ENCODE measurements at places on chromosomes 4 and X.
A peak's percentile ranks its signal among the peaks of the same experiment; 100 is the strongest.

- DNase-seq, result no peak
These were observed 340.3 kb upstream of the GRID2 start for GRCh38 chr4:91963486-91963885.

DNA sequence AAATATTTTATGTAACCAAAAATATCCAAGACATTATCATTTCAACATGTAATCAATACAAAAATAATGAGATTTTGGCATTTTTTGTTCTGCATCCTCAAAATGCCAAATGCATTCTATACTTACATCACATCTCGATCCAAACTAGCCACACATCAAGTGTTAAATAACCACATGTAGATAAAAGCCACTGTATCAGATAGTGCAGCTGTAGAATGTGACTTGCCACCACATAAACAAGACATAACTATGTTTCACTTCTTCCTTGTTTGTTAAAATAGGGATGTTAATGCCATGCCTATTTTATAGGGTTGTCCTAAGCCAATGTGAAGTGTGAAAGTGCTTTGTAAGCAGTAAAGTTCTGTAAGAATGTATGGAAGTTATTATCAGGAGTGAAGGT, 20.9 kb downstream of the INTS6L start:
- no peak for DNase-seq

DNA sequence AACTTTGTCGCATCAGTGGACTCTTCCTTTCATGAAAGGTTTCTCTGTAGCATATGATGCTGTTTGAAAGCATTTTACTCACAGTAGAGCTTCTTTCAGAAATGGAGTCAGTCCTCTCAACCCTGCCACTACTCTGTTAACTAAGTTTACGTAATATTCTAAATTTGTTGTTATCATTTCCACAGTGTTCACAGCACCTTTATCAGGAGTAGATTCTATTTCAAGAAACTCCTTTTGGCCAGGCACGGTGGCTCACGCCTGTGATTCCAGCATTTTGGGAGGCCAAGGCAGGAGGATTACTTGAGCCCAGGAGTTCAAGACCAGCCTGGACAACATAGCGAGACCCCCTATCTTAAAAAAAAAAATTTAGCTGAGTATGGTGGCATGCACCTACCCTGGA, 90.0 kb downstream of the KDM6A start:
- DNase-seq, result no peak

GRCh38 chr4:187799735-187800134, 195.8 kb upstream of the ZFP42 start:
- DNase-seq, result no peak

DNA sequence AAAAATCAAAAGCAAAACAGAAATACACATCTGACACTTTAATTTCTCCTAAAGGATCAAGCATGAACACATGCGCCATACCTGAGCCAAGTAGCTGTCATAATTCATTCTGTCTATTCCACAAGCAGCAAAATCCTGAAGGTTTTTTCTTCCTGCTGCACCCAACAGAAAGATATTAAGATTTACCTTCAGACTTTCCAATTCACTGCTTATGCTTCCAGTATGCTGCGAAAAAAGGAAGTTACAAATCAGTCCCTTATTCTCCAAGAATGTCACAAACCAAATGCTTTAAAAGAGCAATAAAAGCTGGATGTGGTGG, 29.2 kb upstream of the FGFBP2 start:
- DNase-seq, result no peak

DNA sequence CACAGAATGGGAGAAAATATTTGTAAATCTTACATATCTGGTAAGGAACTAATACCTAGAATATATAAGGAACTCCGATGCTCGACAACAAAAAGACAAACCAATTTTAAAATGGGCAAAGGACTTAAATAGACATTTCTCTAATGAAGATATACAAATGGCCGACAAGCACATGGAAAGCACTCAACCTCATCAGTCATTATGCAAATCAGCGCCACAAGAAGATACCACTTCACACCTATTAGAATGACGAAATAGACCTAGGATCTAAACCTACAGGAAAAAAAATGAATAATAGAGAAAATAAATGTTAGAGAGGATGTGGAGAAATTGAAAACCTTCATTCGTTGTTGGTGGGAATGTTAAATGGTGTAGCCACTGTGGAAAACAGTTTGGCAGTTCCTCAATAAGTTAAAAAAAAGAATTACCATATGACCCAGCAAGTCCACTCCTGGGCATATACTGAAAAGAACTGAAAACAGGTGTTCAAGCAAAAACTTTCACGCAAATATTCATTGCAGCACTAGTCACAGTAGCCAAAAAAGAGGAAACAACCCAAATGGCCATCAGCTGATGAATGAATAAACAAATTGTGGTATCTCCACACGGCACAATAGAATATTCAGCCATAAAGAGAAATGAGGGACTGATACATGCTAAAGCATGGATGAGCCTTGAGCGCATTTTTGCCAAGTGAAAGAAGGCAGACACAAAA, 57.3 kb upstream of the WDR19 start:
- no peak for DNase-seq

DNA sequence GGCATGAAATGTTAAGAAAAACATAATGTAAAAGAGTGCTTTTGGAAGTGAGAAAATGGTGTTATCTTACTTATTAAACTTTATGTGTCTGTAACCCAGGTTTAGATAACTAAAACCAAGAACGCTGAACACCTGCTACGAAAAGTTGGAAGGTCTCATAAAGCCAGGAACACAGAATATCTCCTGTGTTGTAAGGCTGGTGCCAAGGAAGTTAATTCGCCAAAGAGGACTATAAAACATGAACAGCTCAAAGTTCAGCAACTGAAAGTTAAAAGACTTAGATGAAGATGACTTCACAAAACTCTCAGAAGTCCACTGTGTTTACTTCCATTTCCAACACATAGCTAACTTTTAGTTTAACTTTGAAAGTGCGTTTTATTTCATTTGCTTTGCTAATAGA, 54.3 kb downstream of the GPRIN3 start:
- no peak for DNase-seq

GRCh38 chr4:124199755-124200154, 512.8 kb downstream of the ANKRD50 start:
- no peak for DNase-seq

- peak; percentile 77 for DNase-seq
These were observed 13.7 kb downstream of the ARX start for GRCh38 chrX:25001808-25002660.

DNA sequence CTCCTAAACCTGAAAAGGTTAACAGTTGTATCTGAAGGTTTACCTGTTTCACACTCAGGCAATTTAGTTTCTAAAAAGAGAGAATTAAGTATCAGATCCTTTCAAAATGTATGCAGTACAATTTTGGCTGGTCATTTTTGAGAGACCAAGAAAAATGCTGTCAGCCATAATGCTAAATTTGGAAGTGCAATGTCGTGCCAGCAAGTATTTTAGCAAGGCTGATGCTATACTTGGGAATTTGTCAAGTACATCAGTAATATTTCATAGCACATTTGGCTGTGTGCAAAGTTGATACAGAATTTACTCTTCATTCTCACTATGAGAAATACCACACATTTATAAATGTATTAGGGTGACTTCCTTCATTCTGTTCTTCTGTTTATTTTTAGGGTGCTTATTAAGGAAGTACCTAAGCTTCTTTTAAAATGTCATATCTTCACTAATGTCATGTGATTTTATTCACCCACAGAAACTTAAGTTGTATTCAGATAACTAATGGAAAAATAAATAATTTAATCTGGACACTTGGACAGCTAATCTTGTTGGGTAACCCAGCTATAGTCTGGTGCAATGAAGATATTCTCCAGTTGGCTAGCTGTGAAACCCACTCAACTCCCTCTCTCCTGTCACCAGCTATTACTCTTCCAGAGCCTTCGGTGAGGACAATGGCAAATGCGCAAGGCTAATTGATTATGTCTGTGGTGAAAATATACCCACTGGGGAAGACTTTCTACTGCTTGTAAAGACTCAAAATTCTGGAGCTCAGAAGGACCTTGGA, 84.2 kb upstream of the TLL1 start:
- no peak for DNase-seq

DNA sequence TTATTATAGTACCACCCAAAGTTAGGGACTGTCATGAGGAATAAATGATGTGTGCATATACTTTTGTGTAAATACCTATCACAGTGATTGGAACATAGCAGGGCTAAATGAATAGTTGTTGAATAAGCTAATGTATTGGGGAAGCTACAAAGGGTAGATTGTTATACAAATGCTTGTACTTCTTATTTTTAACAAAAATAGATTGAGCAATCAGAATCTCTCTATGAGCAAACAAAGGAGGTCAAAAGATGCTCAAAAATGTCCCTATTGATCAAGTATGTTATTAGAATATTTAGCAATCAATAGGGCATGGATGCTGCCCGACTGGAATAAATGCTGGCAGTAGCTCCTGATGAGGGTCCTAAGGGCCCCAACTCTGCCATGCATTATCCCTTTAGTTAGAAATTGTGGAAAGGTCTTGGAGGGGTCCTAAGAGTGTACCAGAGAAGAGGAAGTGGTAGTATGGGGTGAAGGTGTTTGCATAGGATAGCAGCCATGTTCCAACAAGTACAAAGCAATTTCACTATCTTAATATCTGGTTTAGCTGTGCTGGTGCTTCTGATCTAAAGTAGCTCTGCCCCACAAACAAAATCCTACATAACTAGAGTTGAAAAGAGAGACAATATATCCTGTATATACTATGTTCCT, 33.1 kb upstream of the TAPT1 start:
- DNase-seq, result no peak

DNA sequence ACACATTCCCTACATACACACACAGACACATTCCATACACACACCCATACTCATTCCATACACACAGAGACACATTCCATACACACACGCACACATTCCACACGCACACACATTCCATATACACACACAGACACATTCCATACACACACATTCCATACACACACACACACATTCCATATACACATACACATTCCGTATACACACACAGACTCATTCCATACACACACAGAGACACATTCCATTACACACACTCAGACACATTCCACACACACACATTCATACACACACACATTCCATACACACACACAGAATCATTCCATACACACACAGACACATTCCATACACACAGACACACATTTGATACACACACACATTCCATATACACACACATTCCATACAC, 15.2 kb downstream of the LINC00632 start:
- DNase-seq, result no peak

DNA sequence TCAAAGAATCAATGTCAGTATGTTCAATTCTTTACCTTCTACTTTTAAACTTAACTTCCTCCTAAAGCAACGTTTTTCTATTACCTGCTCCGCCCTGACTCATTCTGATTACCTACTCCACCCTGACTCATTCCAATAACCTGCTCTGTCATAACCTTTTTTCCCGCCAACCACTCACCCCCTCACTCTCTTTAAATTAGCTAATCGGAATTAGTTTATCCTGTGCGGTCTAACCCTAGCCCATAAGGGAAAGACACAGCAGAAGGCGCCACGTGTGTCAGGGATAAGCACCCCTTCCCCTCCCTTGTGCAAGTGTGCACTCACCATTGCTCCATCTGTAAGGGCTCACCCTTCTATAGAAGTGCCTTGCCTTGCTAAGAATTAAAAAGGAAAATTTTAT, 64.4 kb downstream of the EIF4E start:
- DNase-seq, result no peak

- DNase-seq, result no peak
These were observed 219.2 kb downstream of the ARAP2 start for GRCh38 chr4:36024901-36025660.

DNA sequence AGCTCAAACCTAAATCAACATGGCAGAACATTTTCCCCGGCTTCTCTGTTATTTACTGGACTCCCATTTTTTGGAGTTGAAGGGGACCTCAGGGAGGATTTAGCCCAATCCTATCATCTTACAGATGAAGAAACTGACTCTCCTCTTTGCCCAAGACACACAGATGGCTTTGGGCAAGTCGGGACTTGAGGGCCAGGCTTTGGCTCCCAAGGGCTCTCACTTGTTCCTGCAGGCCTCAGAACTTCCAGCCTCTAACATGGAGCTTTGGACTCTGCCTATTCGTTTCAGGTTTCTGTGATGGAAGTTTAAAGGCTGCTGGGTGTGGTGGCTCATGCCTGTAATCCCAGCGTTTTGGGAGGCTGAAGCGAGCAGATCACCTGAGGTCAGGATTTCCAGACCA, 59.5 kb downstream of the RHOH start:
- DNase-seq, result no peak

DNA sequence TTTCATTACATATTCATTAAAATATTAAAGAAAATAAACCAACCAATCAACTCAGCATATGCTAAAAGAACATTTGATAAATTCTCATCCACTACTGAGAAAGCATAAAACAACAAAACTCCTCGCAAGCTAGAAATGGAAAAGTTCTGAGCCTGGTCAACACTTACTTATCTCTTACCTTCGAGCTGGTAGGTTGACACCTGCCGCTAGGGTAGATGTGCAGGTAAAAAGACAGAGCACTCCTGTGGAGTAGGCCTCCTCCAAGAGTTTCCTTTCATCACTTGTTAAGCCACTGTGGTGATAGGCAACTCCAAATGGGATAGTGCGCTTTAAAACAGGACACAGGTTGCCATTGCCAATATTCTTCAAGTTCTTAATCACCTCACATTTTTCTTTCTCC, 18.9 kb downstream of the HELQ start:
- no peak for DNase-seq

GRCh38 chrX:143781103-143781502, 60.6 kb upstream of the SPANXN2 start:
- DNase-seq, result no peak

DNA sequence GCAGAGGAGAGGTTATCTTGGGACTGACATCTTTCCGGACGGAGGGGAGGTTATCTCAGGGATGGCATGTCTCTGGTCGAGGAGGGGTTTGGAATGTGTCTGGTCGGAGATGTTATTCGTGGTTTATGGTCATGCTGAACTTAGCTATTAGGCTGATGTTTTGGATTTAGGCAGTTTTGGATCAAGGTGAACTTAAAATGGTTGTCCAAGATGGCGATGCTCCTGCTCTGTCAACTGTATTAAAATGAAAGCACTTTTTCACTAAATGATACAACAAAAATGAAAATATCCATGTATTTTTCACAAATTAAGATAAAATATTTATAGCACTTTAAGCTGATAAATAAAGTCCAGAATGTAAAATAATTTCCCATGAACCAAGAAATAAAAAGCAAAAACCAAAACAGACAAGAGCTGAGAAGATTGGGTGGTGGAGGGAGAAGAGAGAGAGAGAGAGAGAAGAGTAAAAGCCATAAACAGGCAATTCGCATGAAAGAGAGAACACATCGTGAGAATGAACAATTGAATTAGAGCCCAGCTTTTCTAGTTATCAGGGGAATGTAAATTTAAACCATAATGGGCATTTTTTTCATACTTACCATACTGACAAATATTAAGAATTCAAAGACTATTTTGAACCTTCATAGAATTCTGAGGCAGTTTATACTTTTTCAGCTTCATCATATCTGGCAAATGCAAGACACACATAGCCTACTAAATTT, 2236.0 kb upstream of the AGA start:
- no peak for DNase-seq

Measured in neural progenitor cell (in vitro differentiated cells).